ENCODE measurements at places on chromosomes 16 and 17.

- no peak for DNase-seq
Measured at GRCh38 chr17:68015081-68015723, 18.9 kb upstream of the C17orf58 start.

DNA sequence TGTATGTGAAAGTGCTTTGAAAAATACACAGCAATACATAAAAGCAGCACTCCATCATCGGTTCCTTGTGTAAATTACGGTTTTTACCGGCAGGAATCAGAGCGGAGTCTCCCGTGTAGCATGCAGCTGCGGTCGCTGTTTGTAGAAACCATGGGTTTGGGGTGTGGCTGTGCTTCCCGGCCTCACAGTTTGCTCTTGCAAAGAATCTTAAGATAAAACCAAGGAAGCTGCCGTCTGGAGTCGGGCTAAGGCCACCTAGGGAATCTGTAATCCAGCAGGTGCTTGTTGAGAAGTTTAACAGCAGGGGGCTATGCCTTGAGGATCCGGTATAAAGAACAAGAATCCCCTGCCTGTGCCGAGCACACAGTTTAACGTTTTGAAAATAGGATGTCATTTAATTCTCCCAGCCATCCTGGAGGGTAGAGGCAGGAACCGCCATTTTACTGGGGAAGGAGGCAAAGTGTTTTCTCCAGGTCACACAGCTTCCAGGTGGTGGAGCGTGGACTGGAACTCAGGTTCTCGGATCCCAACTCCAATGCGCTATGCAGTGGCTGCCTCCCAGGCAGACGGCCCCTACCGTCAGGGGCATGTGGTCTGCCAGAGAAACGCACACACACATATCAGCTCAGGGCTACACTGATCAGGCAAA lies 6.0 kb upstream of the TLCD3A start:
- DNase-seq, result no peak

- DNase-seq, result no peak
Measured at GRCh38 chr17:65438708-65439294, 122.6 kb downstream of the AXIN2 start.

- DNase-seq, result no peak
Measured at GRCh38 chr17:44543213-44543904, 13.9 kb upstream of the FZD2 start.

- no peak for DNase-seq
Measured at GRCh38 chr16:77748421-77749005, 26.2 kb downstream of the NUDT7 start.

DNA sequence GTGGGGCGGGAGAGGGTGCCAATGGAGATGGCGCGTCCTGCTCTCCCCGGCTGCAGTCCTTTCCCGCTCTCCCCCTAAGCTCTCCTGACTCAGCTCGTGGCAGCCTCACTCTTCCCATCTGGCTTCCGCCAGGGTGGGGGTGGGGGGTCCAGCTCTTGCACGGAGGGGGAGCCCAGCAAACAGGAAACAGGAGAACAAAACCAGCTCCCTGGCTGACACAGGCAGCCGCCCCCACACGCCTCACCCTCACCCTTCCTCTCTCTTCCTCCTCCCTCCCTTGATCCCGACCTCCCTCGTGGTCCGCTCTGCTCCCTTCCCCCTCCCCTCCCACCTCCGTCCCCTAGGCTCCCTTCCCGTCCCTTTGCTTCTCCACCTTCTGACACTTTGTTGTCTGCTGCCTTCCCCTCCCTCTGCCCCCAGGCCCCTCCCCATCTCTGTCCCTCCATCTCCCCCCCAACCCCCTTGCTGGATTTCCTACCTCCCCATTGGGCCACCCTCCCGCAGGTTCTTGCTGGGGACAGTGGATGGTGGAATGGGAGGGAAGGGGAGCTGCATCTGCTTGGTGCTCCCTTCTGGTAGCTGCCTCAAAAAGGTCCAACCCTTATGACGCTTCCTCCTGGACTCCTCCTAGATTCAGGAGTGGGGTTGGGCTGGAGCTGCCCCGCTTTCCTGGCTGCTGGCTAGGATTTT lies 23.7 kb downstream of the ARHGAP23 start:
- no peak for DNase-seq

GRCh38 chr17:19753051-19753509 lies 5.0 kb upstream of the ALDH3A1 start:
- DNase-seq, result no peak

DNA sequence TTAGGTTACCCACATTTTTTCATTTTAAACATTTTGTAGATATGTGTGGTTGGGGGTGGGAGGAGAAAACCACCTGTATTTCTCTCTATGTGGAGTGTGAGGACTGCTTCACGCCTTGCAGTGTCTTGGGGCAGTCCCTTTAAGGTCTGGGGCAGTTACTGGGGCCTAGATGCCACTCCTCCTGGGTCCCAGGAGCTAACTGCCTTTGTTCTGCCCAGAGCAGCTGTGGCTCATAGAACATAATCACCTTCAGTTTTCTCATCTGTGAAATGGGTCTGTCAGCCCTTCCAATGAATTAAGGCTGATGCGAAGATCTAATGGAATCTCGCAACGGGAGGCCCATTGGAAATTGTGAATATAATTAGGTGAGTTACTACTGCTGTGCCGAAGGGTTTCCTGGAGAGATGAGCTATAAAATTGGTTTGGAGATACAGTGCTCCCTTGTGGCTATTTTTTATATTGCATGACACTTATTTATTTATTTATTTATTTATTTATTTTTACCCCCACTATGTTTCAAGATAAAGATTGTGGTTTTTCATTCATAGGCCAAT lies 22.9 kb downstream of the DHRS7C start:
- DNase-seq, result no peak

GRCh38 chr16:89696670-89697128 lies 4.8 kb downstream of the SPATA2L start:
- DNase-seq, result peak; percentile 38

GRCh38 chr16:85041219-85042166 lies 13.9 kb downstream of the KIAA0513 start:
- DNase-seq, result no peak

DNA sequence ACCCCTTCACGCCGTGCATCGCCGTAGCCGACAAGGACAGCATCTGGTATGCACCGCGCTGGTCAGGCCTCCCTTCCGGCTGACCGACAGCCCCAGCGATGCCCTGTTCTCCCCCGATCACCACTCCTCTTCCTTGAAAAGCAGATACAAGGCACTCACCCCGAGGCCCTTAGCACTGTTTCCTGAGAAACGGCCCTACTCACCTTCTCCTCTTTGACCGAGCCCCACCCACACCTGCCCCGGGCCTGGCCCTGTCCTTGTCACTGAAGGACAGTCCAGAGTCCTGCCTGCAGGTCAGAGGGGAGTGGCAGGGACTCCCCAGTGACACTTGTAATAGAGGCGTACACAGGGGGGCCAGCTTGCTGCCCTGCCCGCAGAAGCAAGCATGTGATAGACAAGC lies 45.9 kb upstream of the CHMP6 start:
- no peak for DNase-seq

GRCh38 chr16:53614346-53614745 lies 89.3 kb downstream of the RPGRIP1L start:
- no peak for DNase-seq

DNA sequence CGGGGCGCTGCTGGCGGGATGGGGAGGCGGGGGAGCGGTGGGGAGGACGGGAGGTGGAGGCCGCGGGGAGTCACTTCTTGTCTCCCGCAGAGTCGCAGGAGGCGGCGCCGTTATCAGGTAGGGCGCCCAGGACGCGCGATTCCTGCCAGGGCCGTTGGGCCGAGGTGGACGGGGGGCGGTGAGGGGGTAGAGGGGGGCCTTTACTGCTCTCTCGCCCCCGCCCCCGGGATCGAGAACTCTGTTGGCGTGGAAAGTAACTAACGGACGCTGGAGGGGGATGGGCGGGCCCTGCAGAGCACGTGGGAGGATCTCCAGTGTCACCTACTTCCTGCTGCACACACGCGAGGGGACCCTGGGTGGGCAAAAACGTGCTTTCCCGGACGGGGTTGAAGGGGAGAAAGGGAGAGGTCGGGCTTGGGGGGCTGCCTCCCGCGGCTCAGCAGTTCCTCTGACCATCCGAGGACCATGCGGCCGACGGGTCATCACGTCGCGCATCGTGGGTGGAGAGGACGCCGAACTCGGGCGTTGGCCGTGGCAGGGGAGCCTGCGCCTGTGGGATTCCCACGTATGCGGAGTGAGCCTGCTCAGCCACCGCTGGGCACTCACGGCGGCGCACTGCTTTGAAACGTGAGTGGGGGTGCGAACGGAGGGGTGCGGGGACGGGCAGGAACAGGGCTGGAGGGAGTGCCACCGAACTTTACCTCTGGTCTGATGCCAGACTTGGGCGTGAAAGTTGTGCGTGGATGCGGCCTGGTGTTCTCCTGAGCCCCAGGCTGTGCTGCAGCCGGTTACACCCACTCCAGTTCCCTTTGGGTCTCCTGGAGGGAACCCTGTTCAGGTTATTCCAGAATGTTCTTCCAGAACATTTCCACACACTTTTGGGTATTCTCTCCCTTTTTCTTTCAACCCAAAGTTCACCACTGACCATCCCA lies 569 bp downstream of the PRSS21 start:
- peak; percentile 41 for DNase-seq

- no peak for DNase-seq
Measured at GRCh38 chr16:58638148-58639036, 8.8 kb upstream of the CNOT1 start.

DNA sequence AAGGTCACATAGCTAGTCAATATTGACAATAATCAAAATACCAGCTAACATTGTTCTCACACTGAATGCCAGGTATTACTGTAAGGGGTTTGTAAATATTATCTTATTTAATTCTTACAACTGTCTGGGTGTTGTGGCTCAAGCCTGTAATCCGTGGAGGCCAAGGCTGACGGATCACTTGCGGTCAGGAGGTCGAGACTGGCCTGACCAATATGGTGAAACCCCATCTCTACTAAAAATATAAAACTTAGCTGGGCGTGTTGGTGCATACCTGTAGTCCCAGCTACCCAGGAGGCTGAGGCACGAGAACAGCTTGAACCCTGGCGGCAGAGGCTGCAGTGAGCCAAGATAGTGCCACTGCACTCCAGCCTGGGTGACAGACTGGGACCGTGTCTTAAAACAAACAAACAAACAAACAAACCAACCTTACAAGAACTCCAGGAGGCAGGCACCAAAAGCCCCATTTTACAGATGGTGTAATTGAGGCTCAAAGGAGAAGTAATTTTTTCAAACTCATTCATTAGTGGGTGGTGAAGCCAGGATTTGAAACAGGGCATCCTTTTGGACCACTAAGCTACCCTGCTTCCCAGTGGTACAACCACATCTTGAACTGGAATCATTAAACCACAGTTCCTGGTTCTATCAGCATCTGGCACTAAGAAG lies 104.3 kb downstream of the XYLT1 start:
- DNase-seq, result no peak

DNA sequence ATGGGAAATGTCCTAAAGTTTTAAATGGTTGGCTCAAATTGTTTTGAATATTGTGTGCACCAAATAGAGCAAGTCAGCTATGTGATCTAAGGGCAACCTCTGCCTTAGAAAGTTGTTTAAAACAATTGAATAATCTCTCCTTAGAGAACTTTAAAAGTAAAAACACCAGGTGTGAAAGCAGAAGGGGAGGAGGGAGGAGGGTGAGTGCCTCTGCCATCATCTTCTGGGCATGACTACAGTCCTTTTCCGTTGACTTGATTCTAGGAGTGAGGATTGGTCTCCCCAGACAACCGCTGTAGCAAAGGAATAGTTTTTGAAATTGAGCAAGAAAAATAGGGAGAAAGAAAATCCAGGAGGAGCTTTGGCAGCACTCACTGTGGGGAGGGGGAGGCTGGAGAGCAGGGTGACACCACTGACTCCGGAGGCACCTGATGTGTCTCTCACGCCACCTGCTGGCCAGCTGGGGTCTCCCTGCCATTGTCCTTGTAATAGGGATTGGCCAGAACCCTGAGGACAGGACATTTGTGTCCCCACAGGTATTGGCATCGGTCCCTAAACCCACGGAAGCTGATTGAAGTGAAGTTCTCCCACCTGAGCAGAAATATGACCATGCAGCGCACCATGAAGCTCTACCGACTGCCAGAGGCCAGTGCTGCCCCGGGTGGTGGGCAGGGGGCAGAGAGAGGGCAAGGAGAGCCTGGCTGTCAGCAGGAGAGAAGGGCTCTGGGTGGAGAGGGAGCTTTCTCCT lies 33.3 kb downstream of the PLCD3 start:
- peak; percentile 84 for DNase-seq

DNA sequence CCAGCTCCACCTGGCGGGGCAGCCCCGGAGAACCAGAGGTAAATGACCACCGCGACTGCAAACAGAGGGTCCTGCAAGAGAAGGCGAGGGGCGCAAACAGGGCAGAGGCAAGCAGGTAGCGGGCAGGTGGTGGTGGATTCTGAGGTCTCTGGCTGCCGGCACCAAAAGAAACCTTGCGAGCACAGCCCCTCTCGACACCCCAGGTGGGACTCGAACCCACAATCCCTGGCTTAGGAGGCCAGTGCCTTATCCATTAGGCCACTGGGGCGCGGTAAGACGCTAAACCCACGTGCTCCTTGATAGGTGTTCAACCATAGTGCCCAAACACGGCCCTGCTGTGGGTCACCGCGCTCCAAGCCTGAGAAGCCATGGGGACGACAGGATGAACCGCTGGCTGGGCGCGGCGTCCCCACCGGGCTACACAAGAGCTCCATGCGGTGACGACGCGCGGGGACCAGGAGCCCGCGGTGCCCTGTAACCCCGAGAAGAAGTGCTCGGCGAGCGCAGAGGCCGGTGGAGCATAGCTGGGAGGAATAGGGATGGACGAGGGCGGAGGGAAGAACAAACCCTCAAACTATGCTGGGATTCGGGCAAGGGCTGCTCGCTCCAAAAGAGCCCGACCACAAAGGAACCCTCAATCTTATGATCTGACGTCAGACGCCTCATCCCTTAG lies 12.4 kb downstream of the ATP5PD start:
- DNase-seq, result peak; percentile 97

DNA sequence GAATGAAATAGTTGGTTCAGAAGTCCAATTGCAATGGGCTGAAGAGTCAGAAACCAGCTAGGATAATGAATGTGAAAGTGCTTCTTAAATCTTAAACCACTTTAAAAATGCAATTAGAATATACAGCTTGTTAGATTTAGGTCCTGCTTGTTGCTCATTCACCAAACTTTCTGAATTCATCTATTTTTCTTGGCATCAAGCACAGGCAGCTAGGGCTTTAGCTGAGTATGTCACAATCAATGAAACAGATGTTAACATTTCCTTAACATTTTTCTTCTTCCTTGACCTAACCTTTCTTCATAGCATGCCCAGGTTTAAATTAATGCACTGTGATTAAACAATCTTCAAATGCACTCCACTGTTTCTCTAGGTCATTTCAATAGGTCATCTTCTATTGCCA lies 14.4 kb downstream of the KIF2B start:
- no peak for DNase-seq

GRCh38 chr16:51888016-51888415 lies 658.9 kb downstream of the TOX3 start:
- no peak for DNase-seq

GRCh38 chr16:69057400-69058378 lies 47.8 kb upstream of the HAS3 start:
- DNase-seq, result no peak

DNA sequence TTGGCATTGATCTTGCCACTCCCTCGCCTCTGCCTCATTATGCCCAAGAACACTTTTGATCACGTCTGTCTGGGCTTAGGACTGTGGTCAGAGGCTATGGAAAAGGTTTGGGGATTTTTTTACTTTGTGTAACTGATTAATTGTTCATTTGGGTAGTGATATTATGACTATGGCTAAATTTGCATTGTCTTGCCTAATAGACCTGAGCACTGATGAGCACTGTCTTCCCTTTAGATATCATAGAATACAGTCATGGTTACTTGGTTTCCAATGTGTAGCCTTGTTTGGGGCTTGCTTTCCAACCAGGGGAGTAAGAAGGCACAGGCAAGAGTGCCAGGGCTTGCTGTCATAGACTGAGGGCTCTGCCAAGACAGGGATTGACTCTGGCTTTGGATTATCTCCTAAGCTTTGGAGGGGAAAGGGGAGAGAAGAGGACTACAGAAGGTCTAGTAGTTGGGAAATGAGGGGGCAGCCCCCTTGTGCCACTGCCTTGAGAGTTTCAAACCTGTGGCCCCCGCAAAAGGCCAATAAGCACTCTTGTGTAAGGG lies 13.7 kb downstream of the LIMD2 start:
- no peak for DNase-seq
